ENCODE measurements at places on chromosomes 3 and 15. TPM values are rescaled to one million over a fixed set of nuclear protein-coding genes. Genes with fewer than 3 reads are reported as not detected.

DNA sequence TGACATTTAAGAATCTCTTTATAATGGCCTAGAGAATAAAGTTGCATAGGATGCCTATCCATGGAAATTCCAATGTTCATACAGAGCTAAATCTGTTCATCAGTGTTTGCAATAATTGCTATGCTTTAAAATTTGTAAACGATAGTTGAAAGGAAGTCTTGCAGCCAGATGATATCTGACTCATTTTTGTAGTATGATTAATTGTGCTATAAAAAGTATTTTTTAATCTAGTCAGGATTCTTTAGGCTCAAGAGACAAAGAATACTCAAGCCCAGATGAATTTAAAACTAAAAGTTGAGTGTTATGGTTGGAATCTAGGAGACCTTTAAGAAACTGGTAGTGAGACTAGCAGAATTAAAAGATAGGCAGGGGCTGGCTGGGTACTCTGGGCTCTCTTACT, 50.5 kb downstream of the SUCNR1 start:
- no peaks in the 10 kb centered on the region for H3K4me1 ChIP-seq
- no peak overlapping the region for H3K4me3 ChIP-seq
- H3K27ac ChIP-seq = no peak overlapping the region
- DNase-seq = no peak
- H3K27me3 ChIP-seq = no peaks in the 10 kb centered on the region
- no peaks in the 10 kb centered on the region for H3K36me3 ChIP-seq

DNA sequence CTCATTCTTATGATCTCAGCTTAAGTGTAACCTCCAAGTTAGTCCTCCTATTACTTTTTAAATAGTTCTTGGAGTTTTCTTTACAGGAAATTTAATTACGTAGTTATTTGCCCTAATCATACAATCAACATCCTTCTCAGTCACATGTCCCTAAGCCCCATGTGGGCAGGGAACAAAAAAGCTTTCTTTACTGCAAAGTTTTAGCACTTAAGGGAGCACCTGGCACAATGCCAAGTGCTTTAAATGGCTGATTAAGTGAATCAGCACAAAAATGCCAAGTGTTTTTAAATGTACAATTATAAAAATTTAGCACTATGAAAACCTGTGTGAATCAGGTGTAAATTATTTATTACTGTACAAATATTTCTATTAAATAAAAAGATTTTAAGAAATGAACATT, 445.3 kb downstream of the C3orf38 start:
- no peaks in the 10 kb centered on the region for H3K36me3 ChIP-seq
- H3K4me1 ChIP-seq = no peaks in the 10 kb centered on the region
- no peak for DNase-seq
- no peak overlapping the region for H3K4me3 ChIP-seq

The SLC9C1 gene
- total RNA-seq = not detected

DNA sequence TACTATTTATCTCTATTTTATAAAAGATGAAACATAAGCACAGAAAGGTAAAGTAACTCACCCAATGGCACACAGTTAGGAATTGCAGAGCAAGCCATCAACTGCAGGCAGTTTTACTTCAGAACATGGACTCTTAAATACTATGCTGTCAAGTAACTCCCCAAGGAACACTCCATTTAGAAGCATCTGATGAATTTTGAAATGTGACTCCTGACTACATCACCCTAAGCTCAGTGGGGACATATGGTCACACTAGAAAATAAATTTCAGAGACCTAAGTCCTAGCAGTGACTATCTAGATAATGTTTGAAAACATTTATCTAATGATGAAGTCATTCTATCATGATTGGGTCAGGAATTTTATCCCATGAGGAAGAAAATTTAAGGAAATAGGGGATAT, 272.8 kb upstream of the ARRDC4 start:
- H3K36me3 ChIP-seq = no peaks in the 10 kb centered on the region
- no peak overlapping the region for H3K27ac ChIP-seq
- no peaks in the 10 kb centered on the region for H3K27me3 ChIP-seq

Measured in Panc1 (cell line).